ENCODE measurements at places on chromosomes 3 and 15.

GRCh38 chr3:62653796-62654195 lies 221.4 kb downstream of the CADPS start:
- no peak for DNase-seq

- DNase-seq = no peak
These were observed 42.8 kb downstream of the ZNF609 start for GRCh38 chr15:64503197-64503596.

DNA sequence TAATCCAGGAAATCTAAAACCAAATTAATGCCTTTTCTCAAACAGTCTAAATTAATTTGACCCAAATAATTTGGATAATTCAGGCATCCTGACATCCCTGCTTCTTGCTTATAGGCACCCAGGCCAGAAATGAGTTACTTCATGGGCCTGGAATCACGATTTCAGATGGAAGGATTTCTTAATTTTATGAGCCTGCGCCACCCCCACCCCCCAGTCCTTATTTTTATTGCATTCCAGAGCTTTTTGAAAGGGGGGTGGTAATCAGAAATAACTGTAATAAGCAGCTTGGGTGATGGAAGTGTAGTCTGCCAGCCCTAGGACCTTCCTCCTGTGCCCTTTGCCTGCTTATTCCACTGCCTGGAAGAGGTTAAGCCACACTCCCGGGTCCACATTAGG lies 1.3 kb downstream of the AP2M1 start:
- peak; percentile 5 for DNase-seq

DNA sequence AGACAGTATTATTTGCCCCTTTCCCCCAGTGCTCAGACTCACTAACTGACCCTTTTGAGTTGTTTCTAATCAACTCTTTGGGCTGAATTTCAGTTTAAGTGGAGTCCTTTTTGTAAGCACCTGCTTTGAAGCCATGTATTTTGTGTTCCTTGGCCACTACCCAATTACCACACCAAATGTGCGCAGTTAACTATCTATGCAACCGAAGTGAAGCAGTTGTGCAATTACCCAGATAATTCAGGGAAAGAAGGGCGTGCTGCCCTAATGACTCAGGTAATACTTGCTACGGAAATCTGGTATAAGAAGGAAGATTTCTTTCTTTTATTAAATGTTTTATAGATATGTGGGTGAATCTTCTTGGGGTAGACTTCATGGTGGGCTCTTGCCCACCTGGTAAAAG lies 371.9 kb upstream of the TBL1XR1 start:
- DNase-seq = no peak

- peak; percentile 98 for DNase-seq
These were observed 78.2 kb downstream of the CCNL1 start for GRCh38 chr3:157081626-157082210.

- DNase-seq = no peak
These were observed 8.3 kb upstream of the POLR2M start for GRCh38 chr15:57698243-57698642.

DNA sequence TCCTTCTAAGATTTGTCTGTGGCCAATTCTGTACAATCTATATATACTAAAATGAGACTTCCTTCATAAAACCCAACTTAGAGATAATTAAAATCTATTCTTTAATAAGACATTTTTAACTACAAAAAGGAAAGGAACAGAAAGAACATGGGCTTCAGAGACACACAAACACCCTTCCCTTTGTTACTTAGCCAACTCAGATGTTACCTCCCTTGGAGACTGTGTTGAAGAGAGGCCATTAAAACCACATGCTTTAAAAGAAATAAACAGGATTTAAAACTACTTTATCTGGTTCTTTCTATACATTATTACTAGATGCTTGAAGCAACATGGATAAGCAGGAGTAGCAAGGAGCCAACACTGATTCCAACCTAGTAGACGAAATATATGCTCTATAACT lies 42.0 kb downstream of the LRRFIP2 start:
- no peak for DNase-seq

DNA sequence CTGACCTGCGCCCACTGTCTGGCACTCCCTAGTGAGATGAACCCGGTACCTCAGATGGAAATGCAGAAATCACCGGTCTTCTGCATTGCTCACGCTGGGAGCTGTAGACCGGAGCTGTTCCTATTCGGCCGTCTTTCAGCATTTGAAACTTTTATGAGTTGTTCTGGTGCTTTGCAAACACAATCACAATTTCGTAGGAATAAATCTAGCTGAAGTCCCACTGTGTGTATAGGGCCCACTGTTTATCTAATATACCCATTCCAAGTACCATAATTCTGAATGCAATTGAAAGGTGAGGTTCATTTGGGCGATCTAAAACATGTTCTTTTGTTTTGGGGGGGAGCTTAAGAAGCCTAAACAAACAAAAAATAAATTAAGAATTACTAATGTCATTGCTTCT lies 572.1 kb downstream of the FGF12 start:
- no peak for DNase-seq

DNA sequence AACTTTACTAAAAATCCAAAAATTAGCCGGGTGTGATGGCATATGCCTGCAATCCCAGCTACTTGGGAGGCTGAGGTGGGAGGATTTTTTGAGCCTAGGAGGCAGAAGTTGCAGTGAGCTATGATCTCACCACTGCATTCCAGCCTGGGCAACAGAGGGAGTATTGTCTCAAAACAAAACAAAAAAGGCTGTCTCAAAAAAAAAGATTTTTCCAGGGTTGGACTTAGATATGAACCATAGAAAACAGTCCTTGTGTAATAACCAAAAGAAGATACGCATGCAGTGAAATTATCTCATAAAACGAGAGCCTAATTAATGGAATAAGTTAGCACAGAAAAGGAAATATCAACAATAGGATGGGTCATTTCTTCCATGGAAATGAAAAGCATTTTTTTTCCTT lies 320.4 kb upstream of the RASGRP1 start:
- no peak for DNase-seq

DNA sequence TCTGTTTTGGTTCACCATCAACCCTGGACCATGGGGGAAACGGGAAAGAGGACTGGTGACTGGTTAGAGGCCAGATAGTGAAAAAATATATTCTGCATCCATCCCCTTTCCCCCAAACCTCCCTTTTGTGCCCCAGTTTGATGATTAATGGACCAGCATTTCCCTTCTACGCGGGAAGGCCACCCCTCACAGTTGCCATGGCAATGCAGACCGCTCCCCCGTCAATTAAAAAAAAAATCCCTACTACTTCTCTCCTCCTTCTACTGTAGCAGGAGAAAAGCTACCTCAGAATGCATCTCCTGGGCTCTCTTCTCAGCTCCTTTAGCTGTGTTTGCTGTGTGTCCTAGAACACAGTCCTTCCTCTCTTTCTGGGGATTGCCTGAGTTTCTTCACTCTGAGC lies 4.0 kb downstream of the BAHD1 start:
- DNase-seq = no peak

All from aorta (tissue), 5 donors.